ENCODE measurements at places on chromosomes 7 and 10.

DNA sequence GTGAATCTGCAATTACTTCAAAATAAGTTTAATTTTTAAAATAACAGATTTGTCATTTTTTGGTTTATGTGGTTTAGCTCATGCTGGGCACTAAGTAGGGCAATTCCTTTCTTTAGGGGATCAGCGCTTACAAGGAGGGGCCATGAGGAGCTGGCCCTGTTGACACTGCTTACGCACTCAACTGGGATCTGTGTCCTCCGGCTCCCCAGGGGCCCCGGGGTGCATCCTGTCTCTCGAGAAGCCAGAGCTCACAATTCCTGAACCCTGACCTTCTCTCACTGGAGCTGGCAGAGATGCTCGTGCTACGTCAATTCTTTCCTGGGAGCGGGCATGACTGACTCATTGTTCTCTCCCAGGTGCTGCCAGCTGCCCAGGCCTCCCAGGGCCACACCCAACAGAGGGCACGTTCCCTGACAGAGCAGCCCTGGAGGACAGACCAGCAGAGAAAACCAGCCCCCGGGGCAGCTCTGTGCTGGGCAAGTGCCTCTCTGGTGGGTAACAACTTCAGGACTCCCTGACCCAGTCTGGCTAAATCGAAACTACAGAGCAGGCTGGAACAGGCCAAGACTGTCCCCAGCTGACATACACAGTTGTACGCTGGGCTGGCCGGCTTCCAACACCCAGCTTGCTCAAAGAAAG lies 36.8 kb downstream of the CTBP2 start:
- peak; percentile 45 for DNase-seq

DNA sequence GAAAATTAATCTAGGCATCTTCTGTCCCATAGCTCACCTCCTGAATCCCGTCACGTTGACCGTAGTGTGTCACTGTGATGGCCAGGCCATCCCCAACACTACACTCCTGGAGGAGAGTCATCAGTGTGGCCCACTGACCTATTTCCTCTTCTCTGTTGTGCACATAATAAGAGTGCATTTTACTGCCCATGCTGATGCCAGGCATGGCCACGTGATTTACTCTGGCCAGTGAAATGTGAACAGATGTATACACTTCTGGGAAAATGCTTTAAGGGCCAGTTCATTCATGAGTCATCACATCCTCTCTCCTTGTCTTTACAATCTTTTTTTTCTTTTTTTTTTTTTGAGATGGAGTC lies 101.9 kb upstream of the PIP4K2A start:
- peak; percentile 80 for DNase-seq

DNA sequence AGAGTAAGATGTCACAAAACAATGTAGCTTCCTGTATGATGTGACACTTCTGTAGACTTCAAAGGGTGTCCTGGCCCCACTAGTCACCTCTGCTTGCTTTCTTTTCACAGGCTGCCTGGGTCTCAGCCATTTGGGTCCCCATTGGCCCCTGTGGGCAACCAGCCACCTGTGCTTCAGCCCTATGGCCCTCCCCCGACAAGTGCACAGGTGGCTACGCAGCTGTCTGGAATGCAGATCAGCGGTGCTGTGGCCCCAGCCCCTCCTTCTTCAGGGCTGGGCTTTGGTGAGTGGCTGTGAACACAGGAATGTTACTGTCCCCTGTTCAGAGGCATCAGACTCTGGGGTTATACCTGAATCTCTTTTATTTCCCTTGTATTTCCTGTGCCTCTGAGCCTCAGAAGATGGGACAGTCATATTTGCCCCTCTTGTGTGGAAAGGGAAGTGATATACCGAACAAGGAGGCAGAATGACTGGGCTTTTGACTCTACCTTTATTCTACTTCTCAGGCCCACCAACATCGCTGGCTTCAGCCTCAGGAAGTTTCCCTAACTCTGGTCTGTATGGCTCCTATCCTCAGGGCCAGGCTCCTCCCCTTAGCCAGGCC lies 15.4 kb downstream of the SEC24C start:
- no peak for DNase-seq

- DNase-seq, result no peak
Observed at GRCh38 chr10:122327237-122328206, 47.0 kb upstream of the PLEKHA1 start.

- DNase-seq, result no peak
Observed at GRCh38 chr7:77580762-77581350, 43.8 kb downstream of the PTPN12 start.

DNA sequence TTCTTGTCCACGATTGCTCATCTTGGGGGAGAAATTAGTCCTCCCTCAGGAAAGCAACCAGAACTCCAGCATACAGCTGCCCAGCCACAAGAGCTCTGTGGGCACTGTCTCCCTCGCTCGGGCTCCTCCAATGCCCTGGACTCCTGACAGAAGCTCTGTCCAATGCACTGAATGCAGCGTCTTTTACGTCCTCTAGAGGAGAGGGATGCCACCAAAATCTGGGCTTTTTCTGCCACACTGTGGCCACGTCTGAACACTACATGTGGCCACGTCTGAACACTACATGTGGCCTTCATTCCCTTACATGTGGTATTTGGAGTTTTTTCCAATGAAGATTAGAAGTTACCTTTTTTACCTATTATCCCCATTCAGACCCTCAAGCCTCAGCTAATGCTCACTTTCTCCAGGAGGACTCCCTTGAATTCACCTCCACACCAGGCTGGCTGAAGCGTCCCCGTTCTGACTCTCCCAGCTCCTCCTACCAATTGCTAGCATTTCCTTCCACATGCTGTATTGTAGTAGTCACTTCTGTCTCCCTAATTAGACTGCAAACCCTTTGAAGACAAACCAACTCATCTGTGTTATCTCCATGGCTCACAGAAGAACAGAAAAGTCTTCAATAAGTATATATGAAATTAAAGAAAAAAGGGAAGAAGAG lies 134.3 kb upstream of the PDE1C start:
- peak; percentile 21 for DNase-seq

DNA sequence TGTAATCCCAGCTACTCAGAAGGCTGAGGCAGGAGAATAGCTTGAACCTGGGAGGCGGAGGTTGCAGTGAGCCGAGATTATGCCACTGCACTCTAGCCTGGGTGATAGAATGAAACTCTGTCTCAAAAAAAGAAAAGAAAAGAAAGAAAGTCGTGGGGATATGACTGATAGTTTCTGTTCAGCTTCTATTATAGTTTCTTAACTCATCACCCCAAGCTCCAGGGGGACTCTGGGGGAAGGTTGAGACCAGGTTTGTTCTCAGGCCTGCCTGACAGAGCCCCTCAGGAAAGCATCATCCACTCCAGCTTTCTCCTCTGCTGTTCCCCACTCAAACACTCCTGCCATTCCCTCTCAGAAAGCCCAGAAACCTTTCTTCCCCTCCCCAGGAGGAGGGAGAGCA lies 542.4 kb upstream of the GALNT17 start:
- DNase-seq, result no peak

DNA sequence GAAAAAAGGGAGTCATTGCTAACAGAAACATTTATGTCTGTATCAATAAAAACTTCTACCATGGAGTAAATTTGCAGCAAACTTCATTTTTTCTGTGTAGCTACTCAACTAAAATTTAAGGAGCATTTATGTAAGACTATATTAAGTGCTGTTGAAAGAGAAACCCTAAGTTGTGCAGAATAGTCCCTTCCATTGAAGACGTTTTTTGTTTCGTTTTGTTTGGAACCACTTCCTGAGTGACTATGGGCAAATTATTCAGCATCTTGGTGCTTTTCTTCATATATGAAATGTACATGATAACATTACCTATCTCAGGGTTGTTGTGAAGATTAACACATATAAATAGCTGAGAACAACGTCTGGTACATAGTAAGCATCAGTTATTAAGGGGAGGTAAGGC lies 24.3 kb downstream of the SEM1 start:
- no peak for DNase-seq

GRCh38 chr7:93245525-93246432 lies 13.6 kb downstream of the VPS50 start:
- DNase-seq, result peak; percentile 21

DNA sequence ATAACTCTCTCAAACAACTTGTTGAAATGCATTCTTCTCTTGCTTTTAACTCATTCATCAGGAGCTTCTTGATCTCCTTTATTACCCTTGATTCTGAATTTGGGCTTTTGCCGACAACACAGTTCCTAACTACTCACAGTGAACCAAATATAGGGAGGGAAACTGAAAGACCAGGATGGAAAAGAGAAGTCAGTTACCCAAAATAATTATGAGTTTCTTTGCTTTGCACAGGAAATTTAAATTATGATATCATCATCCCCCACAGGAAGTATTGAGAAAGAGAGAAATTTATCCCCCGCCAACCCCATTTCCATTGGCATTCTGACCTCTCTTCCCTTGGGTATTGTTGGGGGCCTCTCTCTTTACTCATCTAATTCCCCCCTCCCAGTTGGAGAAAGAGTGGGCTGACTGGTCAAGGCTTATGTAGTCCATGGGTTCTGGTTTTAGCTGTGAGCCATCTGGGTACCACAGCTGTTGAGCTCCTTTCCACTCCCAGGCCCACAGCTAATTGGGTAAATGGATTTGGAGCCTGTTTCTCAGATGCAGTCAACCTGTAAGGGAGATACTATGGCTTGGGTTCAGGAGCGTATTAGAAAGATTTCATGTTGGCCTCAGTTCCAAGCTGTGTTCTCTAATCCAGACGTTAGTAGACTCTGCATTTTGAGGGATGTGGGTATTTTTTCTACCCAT lies 109.0 kb downstream of the FZD1 start:
- DNase-seq, result no peak

- peak; percentile 48 for DNase-seq
Observed at GRCh38 chr10:28125701-28126100, 126.8 kb upstream of the ODAD2 start.

DNA sequence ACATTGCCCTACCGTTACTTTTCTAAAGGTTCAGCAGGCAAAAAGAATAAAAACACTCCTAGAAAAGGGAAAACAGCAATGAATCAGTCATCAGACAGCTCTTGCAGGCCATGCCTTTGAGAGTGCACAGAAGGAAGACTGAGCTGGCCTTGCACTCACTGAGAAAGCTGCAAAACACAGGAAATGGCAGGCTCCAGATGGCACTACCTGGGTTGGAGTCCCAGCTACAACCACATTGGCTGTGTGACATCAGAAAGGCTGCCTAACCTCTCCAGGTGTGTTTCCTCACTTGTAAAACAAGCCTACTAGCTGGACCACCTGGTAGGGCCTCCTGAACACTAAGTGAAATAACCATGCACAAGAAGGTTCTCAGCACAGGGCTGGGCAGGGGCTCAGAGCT lies 113.7 kb downstream of the SFMBT2 start:
- DNase-seq, result no peak

DNA sequence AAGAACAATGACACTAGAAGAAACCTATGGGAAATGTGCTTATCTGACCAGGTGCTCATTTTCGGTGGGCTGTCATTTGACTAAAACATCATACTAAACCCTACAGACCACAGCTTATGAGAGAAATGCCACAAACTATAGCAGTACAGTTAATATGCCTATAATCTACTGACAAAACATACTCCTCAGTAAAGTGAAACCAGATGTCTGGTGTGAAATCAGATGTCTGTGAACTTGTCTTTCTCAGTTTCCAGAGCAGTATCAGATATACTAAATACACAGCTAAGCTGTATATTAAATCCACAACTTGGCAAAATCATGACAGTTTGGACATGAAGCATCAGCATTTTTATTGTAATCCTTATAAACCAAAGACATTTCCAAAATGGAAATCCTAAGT lies 3.3 kb downstream of the IMMP2L start:
- DNase-seq, result peak; percentile 29

GRCh38 chr10:21080261-21080660 lies 183.2 kb upstream of the NEBL start:
- DNase-seq, result no peak

- DNase-seq, result no peak
Observed at GRCh38 chr7:157832421-157832820, 495.6 kb downstream of the DNAJB6 start.

GRCh38 chr10:109393425-109393824 lies 529.9 kb downstream of the XPNPEP1 start:
- no peak for DNase-seq

DNA sequence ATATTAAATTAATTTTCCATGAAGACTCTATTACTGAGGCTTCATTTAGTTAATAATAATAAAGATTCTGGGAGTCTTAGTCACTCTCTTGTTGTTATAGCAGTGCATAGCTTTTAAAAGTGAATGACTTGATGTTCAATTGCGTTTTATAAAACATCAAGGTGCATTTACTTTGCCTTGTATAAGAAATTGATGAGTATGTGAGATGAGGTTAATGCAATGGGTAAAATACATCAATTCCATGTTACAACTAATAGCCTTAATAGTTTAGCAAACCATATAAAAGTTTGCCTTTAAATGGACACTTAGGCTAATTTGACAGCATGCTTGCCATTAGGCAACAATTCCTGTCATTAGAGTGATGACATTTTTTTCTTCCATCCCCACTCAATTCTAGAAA lies 173.6 kb upstream of the TEX47 start:
- no peak for DNase-seq

GRCh38 chr10:13092291-13093102 lies 7.5 kb upstream of the OPTN start:
- DNase-seq, result no peak

- DNase-seq, result no peak
Observed at GRCh38 chr10:120505866-120506265, 48.8 kb downstream of the PLPP4 start.

GRCh38 chr7:131544449-131545301 lies 11.8 kb downstream of the PODXL start:
- DNase-seq, result no peak

GRCh38 chr10:79245539-79246208 lies 101.6 kb upstream of the PPIF start:
- DNase-seq, result no peak

- no peak for DNase-seq
Observed at GRCh38 chr7:37920305-37920848, at the start of gene EPDR1. Gene EPDR1, plus strand, starts transcription at chr7:37920640. Its CDS starts 300 bp downstream, at chr7:37920940.

DNA sequence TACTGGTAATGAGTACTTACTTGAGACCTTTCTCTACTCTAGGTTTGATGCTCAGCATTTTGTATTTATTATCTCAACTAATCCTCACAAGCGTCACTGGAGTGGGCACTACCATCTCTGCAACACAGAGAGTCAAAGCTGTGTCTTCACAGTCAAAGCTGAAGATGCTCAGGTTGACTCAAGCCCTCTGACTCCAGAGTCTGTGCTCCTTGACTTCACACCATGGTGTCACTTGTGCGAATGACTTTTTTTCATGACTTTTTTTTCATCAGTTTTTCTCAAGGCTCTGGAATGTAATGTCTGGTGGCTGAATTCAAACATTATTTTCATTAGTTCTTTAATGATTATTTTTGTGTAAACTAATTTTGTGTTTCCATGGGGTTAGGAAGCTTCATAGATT lies 30.4 kb upstream of the TARP start:
- DNase-seq, result no peak

DNA sequence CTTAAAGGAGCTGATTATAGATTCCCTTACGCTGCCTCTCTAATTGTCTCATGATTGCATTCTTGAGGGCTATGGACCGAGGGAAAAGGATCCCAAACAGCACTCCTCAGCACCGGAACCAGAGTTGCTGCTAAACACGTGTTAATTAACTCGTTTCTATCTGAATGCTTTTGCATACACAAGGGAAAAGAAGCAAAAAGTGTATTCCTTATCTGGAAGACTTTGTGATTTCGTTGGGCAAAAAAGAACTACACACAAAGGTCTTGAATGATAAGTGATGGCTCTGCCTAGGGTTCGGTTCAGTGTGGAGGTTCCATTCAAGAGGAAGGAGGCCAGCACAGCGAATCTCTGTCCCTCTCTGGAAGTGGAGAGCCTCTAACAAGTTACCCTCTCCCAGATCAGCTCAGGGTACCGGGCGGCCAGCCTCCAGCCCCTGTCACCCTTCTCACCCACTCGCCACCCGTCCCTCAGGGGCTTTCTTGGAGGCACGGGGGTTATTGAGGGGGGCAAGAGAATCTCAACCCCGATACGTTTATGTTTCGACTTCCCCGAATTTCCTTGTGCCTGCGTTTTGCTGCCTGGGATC lies 515 bp upstream of the SLC4A2 start:
- no peak for DNase-seq

Measured in fibroblast of the conjunctiva (primary cell).